ENCODE measurements at places on chromosomes 2 and 18.

GRCh38 chr2:199624958-199625357 is 167.2 kb upstream of the SATB2 start:
- no peak for DNase-seq

DNA sequence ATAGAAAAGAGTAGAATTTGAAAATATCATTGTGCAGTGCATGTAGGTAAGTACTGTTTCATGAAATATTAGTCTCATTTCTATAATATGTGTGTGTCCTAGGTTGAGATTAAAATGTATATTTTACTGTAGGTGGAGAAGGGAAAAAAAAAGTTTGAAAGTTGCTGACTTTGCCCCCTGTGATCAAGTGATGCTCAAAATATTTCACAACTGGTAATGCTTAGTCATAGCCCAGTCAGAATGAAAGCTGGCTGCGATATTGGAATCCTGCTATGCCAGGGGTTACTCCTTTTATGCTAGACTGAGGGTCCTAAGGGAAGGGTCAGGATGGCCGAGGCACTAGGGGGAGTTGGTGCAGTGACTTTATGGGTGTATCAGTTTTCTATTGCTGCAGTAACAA is 19.5 kb upstream of the CFAP36 start:
- no peak for DNase-seq

- DNase-seq = no peak
Measured at GRCh38 chr2:74772046-74772445, 61.9 kb upstream of the HK2 start.

DNA sequence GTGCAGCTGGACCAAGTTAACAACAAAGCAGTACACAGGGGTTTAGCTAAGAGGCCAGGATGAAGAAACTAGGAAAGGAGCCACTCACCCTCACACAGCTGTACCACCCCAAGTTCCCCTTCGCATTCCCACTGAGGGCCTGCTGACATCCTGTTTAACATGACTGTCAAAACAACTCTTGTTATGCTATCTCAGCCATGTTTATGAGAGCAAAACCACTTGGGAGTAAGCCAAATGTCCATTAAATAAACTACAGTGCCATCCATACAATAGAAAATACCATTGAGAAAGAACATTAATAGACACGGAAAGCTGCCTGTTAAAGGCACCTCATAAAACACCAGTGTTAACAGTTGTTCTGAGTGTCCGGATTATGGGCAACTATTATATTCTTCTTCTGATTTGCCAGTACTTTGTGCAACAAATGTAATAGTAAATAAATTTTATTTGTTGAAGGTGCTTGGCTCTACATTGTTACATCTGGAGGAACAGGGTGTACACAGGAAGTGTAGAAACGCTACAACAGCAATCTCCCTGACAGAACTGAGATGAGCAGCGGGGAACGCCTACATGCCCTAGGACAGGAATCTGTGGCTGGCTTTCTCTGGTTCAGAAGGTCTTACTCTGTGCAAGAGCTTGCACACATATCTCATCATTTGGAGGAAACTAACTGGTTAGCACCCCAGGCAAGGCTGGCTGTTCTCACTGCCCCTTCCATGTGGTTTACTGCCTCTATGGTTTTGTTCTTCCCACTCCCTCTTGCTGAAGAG is 85.6 kb downstream of the EHD3 start:
- no peak for DNase-seq
